Stimulated activated CD4-positive, alpha-beta T cell treated with anti-CD3 and anti-CD28 coated beads, Interleukin-2, amount 100 ng/mL, for 48 hours (primary cell): ENCODE measurements at places on chromosomes 3 and 15.

DNA sequence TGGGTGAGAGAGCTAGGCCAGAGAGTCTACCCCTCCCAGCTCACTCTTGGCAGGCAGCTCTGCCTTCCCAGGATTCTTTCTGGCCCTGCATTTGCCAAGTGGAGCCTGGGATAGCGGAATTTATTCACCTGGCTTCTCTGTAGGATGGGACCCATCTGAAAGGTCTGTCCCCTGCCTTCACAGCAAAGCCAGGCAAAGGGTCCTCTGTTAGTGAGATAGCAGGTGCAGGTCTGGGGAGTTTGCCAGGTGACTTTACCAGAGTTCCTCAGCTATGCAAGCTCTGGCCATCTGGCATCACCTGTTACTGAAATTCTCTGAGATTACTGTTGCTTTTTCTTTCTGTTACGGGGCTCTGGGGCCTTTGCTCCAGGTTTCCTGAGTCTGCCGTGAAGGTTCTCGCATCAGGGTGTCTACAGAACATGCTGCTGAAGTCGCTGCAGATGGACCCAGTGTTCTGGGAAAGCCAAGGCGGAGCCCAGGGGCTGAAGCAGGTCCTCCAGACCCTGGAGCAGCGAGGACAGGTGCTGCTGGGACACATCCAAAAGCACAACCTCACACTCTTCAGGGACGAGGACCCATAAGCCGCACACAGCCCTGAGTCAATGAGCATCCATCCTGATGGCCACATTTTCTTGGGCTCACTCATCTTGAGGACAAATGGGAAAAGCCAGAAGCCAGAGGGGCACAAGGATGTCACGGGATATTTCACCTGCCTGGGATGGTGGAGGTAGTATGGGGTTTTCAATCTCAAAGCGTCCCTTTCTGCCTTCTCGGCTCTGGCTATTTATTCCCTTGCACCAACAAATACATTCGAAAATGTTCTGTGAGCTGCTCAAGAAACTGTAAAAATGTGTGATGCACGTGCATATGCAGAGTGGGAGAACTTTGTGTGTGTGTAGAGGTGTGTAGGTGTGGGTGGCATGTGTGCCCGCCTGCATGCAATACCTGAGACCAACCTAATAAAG lies 49.8 kb downstream of the POMGNT2 start:
- no peak for DNase-seq

DNA sequence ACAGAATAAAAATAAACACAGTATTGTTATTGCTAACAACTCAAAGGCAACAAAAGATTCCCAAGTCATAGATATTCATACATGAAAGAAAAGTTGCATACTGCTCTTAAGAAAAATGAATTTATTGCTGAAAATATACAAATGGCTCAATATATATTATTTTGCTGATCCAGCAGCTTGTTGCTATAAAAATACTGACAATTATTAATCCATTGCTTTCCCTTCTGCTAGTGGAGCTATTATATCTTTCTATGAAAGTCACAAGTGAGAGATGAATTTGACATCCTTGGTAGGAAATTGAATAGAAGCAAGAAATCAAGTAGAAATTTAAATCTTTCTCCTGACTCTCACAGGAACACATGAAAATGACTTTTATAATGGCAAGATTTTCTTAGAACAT lies 179.2 kb upstream of the MBNL1 start:
- no peak for DNase-seq

- no peak for DNase-seq
These were observed 27.7 kb downstream of the HLTF start for GRCh38 chr3:149058602-149059001.

- DNase-seq = no peak
These were observed 1.5 kb upstream of the TM4SF19 start for GRCh38 chr3:196339493-196340254.

DNA sequence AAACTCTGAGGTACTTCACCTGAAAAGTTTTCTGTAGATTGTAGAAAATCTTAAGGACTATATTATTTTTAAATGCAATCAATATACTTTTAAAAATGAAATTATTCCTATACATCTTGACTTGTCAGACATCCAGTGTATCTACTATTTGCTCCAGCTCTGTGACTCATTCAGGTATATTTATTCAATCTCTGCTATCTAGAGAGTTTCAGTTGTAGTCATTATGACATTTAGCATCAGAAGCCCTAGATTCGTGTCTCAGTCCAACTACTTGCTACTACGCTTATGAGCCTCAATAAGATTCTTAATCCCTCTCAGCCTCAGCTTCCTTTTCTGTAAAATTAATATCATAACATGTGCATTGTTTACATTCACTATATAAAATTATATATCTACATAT lies 22.3 kb upstream of the EIF1B start:
- no peak for DNase-seq

DNA sequence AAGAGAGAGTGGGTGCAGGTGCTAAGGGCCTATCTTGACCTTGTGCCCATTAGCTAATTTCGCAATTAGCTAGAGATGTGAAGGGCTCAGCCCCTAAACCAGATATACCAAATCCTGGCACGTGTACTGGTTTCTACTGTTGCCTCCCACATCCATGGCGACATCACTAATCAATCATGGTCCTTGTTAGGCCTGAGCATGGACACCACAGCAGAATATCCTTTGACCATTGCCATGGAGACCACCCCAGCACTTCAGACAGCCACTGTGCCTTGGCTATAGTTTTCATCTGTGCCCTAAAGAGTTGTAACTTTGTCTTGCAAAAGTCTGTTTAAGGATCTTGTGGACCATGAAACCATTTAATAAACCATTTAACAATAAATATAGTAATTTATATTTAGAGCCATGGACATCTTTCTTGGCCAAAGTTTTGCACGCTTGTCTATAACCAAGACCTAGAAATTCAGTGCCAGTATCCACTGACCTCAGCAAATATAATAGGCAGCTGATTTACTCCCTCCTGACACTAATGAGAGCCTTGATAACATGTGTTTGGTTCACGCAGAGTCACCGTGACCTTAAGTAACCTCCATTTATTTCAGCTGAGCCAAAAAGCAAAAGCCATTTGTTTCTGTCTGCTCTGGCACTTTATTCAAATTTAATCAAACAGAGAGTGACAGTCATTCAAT lies 43.4 kb downstream of the COLQ start:
- DNase-seq = no peak

GRCh38 chr3:141863491-141863890 lies 13.0 kb upstream of the ATP1B3 start:
- DNase-seq = no peak
